Astrocyte (in vitro differentiated cells and primary cell): ENCODE measurements at places on chromosomes 12 and 14. TPM values are rescaled to one million over a fixed set of nuclear protein-coding genes. Genes with fewer than 3 reads are reported as not detected.

DNA sequence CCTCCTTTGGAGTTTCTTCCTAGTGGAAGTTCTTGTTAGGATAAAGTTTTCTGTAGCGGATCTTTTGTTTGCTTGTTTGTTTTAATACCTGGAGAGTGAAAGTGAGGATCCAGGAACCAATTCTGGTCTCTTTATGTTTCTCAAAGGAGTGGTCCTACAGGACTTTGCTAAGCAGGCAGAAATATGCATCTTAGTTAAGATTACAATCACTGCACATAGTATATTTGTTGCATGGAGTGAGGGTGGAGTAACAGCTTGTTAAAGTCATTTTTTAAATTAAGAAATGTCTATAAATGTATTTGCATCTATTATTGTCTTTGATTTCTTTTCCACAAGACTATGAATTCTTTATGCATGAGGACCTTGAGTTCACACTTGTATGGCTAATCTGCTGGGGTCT is 76.7 kb downstream of the DRAM1 start:
- H3K4me3 ChIP-seq, result no peak overlapping the region
- no peaks in the 10 kb centered on the region for H3K27me3 ChIP-seq
- no peaks in the 10 kb centered on the region for H3K36me3 ChIP-seq
- H3K27ac ChIP-seq, result no peak overlapping the region

DNA sequence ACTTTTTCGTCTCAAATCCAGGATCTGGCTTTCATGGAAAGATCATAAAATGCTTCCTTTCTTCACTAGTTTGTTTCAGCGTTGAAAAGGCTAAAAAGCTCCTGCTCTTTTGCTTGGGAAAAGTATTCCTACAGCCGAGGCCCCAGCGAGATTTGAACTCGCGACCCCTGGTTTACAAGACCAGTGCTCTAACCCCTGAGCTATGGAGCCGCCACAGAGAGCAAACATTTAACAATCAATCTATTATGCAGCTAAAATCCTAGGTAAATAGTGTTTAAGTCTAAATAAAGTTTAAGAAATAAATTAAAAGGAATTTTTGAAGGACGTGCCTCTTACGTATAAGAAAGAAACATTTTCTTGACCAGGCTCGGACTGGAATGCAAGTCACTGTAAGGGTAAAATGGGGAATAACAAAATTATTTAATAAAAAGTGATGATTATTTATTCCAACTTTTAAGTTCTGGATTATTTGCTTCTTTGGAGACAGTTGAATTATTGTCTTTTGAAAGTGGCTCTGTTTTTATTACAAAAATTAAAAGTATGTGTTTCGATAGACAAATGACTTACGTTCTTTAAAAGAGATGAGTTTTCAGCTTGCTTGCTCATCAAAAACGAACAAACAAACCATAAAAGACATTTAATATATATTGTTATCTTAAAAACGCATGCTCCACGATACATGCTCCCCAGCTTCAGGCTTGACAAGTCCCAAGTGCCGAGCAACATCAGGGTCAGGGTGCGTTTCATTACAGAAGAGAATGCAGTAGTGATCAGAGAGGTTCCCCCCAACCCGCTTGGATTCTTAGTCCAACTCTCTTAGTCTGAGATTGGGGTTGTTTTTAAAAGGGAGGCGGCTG is 10.2 kb downstream of the OR6S1 start:
- no peak overlapping the region for H3K27ac ChIP-seq
- H3K27me3 ChIP-seq, result peaks cover 20% of the 10 kb centered on the region
- no peaks in the 10 kb centered on the region for H3K36me3 ChIP-seq
- H3K4me3 ChIP-seq, result peak overlapping the region; percentile 51
- peaks cover 13% of the 10 kb centered on the region for H3K4me1 ChIP-seq

- H3K4me1 ChIP-seq, result peaks cover 4% of the 10 kb centered on the region
- no peak overlapping the region for H3K27ac ChIP-seq
- H3K36me3 ChIP-seq, result no peaks in the 10 kb centered on the region
- H3K4me3 ChIP-seq, result no peak overlapping the region
- DNase-seq, result no peak
- peaks cover 3% of the 10 kb centered on the region for H3K27me3 ChIP-seq
Measured at GRCh38 chr12:11545484-11546330, 103.8 kb upstream of the ETV6 start.

DNA sequence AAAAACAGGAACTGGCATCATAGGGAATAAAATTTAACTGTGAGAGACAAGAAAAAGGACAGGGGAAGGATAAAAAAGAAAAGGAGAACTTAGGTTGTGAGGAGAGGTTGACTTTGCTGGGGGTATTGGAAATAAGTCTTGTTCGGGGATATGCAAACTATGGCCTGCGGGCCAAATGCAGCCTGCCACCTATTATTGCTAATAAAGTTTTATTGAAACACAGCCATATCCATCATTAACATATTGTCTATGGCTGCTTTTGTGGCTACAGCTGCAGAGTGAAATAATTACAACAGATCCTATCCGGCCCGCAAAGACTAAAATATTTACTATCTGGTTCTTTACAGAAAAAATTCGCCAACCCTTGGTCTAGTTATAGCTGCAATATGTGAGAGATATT is 18.6 kb downstream of the BBS10 start:
- no peak overlapping the region for H3K4me3 ChIP-seq
- peak overlapping the region; percentile 54 for H3K27ac ChIP-seq
- no peaks in the 10 kb centered on the region for H3K36me3 ChIP-seq
- H3K27me3 ChIP-seq, result no peaks in the 10 kb centered on the region
- no peak for DNase-seq

GRCh38 chr14:65433157-65433556 is 20.6 kb downstream of the FUT8 start:
- no peaks in the 10 kb centered on the region for H3K27me3 ChIP-seq
- peaks cover 21% of the 10 kb centered on the region for H3K4me1 ChIP-seq

CD163 gene
- total RNA-seq, result not detected in 2 replicates
